NCI-H1105 treated with DMSO at 0.1 percent for 48 hours (cell line): ENCODE measurements at places on chromosomes 3 and 15.

DNA sequence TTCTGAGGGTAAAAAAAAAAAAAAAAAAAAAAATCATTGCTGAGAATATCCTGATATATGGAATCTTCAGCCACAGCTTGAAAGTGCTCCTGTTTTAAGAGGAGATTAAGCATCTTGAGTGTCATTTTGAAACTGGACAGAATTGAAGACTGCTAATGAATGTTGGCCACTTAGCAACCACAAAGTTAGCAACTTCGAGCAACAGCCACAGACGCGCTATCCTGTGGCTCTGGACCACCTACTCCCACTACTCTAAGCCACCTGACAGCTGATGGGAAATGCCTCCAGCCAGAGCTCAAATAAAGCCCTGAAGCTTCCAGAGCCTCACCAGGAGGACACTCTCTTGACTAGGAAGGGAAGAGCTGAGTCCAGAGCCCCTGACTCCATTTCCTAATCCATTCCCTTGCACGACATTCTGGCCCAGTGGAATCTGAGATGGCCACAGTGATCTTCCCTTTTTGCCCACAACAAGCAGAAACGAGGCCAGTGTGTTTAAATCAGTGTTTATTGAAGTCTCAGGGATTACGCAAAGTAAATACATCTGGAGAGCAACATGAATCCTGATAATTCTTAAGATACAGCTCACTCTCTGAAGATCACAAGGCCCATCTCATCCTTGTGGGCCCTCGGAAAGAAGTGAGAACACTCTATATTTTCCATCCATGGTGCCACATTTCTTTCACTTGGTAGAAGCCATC lies 58.6 kb downstream of the TMEM212 start:
- no peak for DNase-seq

DNA sequence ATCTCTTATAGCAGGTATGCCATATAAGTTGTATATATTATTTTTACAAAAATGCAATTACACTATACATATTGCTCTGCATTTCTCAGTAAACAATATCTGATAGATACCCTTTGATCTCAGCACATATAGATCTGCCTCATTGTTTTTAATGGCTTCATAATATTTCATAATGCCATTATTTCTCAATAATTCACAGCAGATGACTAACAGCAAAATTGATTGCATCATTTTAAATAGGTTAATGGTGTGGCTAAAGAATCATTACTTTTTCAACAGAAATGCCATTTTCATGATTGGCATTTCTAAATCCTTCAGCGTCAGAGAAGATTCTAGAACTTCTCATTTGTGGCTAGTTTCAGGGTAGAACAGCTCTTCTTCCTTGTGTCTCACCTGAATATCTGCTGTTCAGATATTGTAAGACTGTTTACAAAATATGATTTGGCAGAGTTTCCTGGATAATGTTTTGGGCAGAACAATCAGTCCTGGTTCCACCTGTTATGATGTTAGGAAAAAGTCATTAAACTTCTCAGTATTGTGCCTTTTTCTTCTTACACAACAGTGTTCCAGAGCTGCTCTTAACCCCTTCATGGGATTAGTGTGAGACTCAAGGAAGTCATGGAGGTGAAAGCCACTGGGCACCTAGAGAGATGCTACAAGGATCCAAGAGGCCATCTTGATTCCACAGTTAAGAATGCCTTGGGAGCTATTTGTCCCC lies 397.6 kb upstream of the THBS1 start:
- DNase-seq: no peak

- peak; percentile 13 for DNase-seq
Observed at GRCh38 chr15:90873998-90874605, 5.7 kb downstream of the FURIN start.

GRCh38 chr3:98788651-98789050 lies 25.5 kb downstream of the ST3GAL6 start:
- DNase-seq: peak; percentile 23

DNA sequence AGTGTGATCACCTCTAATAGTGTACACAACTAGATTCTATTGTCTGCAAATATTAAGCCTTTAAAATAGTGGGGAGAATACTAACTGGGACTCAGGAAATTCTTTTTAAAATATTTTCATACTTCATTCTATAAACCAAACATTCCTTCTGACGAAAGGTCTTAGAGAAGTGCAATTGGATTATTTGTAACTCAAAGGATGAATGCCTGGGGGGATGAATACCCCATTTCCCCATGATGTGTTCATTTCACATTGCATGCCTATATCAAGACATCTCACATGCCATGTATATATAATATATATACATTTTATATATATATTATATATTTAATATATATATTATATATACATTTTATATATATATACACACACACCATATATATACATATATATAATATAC lies 189.9 kb downstream of the VGLL3 start:
- DNase-seq: no peak

- DNase-seq: no peak
Observed at GRCh38 chr3:56754741-56755417, 46.9 kb downstream of the ARHGEF3 start.

DNA sequence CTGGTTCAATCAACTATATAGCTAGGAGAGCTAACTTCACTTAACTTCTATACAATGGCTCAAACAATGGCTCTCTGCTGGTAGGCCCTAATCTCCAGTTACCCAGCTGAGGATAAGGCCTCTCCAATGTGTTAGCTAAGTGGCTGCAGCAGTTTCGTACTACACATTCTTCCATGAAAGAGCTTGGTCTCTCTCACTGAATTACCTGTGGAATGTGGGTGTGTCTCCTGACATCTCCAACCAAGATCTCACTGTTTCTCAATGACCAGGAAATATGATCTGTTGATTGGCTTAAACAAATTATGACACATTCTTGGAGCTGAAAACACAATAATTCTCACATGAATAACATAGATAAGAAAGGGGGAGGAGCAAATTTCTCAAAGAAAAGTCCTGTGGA lies 169.8 kb upstream of the ROBO1 start:
- no peak for DNase-seq

GRCh38 chr3:132116601-132117000 lies 81.8 kb upstream of the CPNE4 start:
- no peak for DNase-seq

GRCh38 chr15:56295433-56295832 lies 51.8 kb upstream of the RFX7 start:
- DNase-seq: no peak

DNA sequence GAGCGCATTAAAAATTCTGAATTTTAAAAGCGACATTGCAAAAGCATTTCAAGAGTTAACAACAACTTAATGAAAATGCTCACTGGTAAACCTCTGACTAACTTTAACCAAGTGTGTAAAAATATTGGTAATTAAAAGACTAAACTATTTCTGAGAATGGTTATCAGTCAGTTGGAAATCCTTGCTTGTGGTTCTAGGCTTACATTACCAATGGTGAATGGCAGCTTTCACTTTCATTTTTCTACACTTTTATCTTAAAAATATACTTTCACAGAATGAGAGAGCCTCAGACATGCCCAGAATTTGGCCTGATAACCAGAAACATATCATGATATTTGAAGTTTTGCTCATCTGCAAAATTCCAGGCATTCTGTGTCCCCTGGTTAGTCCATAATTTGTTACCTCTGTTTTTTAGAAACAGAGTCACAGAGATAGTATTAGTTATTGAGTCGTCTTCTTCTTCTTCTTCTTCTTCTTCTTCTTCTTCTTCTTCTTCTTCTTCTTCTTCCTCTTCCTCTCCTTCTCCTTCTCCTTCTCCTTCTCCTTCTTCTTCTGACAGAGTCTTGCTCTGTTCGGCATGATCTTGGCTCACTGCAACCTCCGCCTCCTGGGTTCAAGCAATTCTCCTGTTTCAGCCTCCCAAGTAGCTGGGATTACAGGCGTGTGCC lies 5.5 kb upstream of the RNF111 start:
- no peak for DNase-seq
